ENCODE measurements at places on chromosomes 3 and 15.

- peak; percentile 74 for DNase-seq
Observed at GRCh38 chr15:92714477-92715401, 59.2 kb upstream of the FAM174B start.

- no peak for DNase-seq
Observed at GRCh38 chr15:37586976-37587375, 347.5 kb upstream of the TMCO5A start.

DNA sequence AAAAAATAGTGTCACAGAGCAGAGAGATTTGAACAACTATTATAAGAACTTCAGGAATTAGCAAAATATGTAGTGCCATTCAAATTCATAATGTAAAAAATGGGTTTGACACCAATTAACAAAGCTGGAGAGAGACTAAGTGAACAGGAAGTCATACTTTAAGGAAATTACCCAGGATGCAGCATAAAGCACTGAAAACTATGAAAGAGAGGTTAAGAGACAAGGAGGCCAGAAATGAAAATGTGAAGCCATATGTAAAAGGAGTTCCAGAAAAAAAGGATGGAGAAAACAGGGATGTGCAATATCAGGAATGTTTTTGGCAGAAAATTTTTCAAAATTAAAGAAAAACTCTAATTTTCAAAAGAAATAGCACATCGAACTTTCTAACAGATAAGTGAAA, 57.6 kb downstream of the SLCO2A1 start:
- no peak for DNase-seq

- DNase-seq = no peak
Observed at GRCh38 chr3:10925436-10926255, 66.9 kb upstream of the SLC6A1 start.

DNA sequence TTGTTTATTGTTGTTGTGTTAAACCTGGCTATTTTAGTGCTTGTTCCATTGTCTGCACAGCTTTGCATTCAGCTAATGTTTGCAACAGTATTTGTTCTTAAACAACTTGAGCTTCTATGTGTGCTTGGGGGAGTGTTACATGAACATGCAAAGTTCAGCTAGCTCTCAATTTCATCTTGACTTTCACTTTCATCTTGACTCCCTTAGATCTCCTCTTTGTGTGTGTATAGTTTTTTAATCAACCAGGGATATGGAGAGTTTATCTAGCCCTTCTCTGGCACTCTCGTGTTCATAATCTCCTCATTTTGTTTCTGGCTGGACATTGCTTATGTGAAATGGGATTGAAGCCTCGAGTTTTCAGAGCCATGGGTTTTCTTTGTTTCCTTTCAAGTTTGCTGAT, 212.4 kb upstream of the ZBTB20 start:
- DNase-seq = no peak
